ENCODE measurements at places on chromosomes 4 and X.

- peak; percentile 30 for DNase-seq
These were observed 52.8 kb downstream of the GPRIN3 start for GRCh38 chr4:89254847-89255246.

DNA sequence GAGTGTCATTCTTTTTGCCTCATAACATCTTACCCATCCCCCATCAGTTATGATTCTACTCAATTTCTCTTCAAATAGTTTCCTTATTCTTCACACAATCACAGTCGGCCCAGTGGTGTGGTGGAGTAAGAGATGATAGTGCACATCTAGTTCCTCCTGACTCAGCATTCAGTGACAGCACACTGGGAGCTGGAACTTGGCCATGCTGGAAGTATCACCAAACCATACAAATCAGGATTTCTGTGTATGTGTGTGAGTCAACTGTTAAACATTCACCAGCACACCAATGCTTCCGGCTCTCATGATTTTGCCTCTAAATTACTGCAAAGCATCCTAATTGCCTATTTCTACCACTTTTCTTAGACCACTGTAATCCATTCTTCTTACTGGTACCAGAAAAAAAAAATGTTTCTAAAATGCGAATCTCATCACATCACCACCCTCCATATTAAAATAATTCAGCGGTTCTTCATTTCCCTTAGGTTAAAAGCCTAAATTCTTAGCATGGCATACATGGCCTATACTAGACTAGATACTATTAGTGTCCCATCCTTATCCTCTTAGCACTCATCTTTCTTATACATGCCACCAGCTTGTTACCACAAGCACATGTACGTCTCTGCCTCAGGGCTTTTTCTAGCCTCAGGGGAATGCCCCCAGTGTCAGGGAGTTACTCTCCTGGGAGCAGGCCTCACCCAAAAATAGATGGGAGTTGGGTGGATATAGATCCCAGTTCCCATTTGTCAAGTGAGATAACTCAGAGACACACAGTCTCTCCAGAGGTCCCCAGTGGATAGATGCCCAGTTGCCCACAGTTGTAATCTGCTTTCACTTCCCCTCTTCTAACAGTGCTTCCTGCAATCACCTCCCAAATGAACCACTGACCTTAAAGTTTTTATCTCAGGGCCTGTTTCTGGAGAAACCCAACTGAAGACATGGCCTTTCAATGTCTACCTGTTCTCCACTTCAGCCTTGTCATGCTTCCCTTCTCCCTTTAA is 49.2 kb upstream of the DDX53 start:
- no peak for DNase-seq

DNA sequence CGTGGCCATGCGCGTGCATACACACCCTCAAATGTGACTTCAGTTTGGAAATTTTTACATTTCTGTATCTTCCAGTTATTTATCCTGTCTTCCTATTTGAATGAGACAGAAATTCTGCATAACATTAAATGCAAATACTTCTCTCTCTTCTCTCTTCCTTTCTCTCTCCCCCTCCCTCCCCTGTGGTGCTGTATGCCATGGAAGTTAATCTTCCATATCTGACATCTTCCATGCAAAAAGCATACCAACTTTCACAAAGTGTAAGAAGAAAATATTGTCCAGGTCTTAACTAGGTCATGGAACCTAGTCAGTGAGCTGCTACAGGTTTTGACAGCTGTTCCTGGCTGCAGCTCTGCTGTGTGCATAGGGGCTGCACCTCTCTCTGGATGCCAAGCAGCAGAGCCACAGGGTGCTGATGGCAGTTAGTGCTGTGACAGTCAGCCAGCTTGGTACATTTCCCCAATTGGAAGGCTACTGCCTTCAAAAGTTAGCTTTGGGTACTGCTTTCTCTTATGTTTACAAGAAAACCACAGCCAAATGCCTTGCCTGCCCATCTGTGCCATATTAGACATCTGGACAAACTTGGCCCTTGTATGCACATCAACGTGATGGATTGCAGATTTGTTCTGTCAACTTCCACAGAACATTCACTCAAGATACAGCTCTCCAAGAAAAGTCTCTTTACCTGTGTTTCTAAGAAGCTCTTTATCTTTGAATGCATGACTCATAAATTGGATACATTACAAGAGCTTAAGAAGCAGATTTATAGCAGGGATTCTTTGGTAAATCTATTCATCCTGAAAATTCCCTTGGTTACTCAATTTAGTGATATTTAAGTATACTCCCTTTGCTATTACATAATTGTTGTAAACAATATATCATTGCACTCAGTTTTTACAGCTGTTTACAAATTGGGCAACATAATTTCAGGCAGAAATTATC is 623.8 kb downstream of the EPHA5 start:
- DNase-seq, result no peak

- DNase-seq, result no peak
These were observed 5.4 kb downstream of the LAGE3 start for GRCh38 chrX:154473683-154474082.

DNA sequence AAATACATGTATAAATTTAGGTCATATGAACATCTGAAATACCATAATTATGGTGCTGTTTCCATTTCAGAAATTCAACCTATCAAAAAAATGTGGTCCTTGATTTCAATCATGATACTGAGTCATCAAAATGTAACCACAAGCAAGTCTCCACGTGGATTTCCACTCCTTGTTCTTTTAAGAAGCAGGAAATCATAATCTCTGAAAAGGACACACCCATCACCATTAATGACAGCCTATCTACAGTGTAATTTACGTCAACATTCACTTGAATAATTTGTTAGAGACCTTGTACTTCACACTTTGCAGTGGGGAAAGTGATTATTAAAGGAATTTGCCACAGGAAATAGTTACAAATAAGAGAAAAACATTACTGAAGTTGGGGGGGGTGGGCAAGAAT is 17.7 kb upstream of the SLC7A11 start:
- no peak for DNase-seq

- no peak for DNase-seq
These were observed 86.3 kb downstream of the CLCN4 start for GRCh38 chrX:10243106-10243505.

- no peak for DNase-seq
These were observed 92.2 kb upstream of the GATB start for GRCh38 chr4:151853034-151853433.

- no peak for DNase-seq
These were observed 3.1 kb upstream of the FGFR3 start for GRCh38 chr4:1790005-1790404.

DNA sequence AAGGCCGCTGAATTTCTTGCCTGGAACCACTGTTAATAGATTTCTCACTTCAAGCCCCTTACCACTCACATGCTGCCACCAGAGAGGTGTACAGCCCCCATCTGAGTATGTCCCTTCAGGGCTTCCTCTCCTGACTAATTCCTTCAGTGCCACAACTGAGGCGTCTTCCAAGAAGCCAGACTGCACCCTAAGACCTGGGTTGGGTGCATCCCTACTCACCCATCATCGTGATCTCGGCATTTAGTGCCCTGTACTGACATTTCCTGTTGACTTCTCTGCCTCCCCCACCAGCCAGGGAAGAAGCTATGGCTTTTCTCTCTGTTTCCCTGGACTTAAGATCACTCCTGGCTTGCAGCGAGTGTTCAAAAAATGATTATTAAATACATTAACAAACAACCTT is 40.4 kb upstream of the MAP3K15 start:
- DNase-seq, result no peak

DNA sequence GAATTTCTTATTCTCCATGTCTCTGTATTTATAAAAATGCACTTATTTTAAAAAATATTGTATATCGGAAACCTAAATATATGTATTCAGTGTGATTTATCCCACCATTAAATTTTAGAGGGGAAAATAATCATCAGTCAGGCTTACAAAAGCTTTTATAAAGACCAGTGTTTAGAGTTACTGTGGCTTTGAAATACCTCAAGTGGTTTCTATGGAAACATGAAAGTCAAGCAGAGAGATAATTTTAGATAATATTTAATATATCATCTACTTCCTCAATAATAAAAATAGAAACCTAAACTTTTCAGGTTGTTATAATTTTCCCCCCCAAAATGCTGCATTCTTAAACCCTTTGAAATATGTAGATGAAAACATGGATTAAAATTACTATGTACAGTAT is 332.9 kb upstream of the PITX2 start:
- no peak for DNase-seq

DNA sequence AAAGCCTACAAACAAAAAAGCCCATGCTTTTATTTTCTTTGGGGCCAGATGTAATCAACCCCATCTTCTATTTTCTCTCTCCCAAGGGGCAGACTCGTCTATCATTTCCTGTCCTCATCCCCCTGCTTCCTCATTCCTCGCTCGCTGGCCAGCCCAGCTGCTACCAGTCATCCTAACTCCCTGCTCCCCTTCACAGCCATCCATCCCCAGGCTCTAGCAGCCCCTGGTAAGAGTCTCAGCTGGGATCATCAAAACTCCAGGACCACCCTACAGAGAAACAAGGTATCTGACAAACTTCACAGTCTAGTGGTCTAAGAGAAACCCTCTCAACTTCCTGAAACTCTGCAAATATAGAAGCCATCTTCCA is 23.6 kb downstream of the SH3KBP1 start:
- DNase-seq, result no peak

- DNase-seq, result no peak
These were observed 495.2 kb downstream of the NLGN4X start for GRCh38 chrX:5733501-5733900.

- no peak for DNase-seq
These were observed 11.6 kb downstream of the FGA start for GRCh38 chr4:154578919-154579318.

- DNase-seq, result no peak
These were observed 9.7 kb downstream of the SMIM10 start for GRCh38 chrX:135000516-135000915.

- no peak for DNase-seq
These were observed 44.8 kb upstream of the HMX1 start for GRCh38 chr4:8916351-8916885.

DNA sequence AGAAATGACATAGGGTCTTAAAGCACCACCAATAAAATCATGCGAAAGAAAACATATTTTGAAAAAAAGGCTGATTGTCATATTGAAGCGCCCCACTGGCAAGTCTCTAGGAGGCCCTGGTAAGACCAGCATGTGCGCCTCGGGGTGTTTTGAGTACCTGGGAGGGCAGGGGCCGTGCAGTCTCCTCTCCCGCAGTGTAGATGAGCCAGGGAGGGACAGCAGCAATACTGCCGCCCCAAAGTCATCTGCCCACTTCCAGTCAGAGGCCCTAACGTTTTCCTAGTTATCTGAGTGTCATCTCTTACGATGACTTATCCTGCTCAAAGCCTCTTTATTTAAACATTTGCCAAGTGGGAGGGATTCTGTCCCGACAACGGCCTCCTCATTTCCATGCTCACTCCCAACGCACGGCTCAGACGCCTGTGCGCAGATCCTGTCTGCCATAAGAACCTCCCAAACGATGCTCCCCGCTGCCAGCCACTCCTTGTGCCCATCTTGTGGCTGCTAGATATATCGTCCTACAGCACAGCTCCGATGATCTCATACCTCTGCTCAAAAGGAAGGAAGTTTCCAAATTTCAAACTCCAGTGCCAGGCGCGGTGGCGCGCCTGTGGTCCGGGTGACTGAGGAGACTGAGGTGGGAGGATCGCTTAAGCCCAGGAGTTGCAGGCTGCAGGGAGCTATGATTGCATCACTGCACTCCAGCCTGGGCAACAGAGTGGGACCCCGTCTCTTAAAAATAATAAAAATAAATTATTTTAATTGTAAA is 17.2 kb upstream of the SCRG1 start:
- no peak for DNase-seq

- no peak for DNase-seq
These were observed 3.0 kb downstream of the STOX2 start for GRCh38 chr4:183907871-183908683.

DNA sequence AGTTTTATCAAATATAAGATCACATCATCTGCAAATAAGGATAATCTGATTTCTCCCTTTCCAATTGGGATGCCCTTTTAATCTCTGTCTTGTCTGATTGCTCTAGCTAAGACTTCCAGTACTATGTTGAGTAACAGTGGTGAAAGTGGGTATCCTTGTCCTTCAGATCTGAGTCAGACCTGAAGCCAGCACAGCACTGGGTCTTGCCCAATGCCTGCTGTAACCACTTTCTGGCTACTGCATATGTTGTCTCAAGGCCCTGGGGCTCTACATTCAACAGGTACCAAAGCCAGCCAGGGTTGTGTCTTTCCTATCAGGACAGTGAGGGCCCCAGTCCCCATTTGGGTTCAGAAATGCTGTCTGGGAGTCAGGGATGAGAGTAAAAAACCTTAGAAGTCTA is 90.3 kb downstream of the CYSLTR1 start:
- no peak for DNase-seq

GRCh38 chrX:6446582-6446981 is 88.3 kb downstream of the VCX3A start:
- DNase-seq, result no peak

- DNase-seq, result no peak
These were observed 250.8 kb downstream of the INPP4B start for GRCh38 chr4:142595222-142595871.

- no peak for DNase-seq
These were observed 181.2 kb downstream of the RAPGEF2 start for GRCh38 chr4:159284113-159284512.

DNA sequence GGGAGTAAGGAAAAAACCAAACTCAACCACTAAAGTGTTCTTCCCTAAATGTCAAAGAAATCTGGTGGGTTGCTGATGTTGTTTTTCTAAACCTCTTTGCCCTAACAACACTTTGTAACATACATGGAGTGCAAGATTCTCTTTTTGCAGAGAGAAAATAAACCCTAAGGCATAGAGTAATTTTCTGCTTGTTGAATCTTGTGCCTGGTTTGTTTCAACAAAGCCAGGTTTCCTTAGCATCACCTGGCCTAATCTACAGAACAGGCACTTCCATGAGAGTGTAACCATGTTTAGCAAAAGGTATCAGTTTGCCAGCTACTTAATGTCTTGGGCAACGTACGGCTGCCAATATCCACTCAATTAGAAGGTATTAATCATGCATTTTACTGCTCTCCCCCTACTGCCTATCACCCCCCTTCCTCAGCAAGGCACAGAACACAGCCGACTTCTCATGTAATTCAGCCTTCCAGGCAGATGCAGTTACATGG is 219.2 kb downstream of the MAML3 start:
- no peak for DNase-seq

- no peak for DNase-seq
These were observed 10.1 kb downstream of the RBPJ start for GRCh38 chr4:26330946-26331345.

DNA sequence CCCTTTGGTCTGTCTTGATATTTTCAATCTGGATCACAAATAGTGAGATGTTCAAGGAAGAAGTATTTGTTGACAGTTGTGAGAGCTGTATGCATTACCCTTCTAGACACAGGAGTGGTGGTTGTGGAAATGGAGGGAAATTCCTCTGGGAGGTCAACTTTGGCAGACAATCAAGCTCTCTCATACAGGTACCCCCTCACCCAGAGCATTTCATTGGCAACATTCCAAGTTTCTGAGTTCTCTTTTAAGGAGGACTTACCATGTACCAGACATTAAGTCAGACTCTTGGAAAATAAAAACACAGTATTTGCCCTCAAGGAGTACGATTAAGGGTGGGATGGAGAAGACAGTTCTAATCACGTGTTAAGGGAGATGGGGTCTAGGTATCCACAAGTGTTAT is 45.3 kb downstream of the KLHL15 start:
- DNase-seq, result no peak

Measured in CD8-positive, alpha-beta T cell (primary cell).